ENCODE measurements at places on chromosomes 12 and 14.

DNA sequence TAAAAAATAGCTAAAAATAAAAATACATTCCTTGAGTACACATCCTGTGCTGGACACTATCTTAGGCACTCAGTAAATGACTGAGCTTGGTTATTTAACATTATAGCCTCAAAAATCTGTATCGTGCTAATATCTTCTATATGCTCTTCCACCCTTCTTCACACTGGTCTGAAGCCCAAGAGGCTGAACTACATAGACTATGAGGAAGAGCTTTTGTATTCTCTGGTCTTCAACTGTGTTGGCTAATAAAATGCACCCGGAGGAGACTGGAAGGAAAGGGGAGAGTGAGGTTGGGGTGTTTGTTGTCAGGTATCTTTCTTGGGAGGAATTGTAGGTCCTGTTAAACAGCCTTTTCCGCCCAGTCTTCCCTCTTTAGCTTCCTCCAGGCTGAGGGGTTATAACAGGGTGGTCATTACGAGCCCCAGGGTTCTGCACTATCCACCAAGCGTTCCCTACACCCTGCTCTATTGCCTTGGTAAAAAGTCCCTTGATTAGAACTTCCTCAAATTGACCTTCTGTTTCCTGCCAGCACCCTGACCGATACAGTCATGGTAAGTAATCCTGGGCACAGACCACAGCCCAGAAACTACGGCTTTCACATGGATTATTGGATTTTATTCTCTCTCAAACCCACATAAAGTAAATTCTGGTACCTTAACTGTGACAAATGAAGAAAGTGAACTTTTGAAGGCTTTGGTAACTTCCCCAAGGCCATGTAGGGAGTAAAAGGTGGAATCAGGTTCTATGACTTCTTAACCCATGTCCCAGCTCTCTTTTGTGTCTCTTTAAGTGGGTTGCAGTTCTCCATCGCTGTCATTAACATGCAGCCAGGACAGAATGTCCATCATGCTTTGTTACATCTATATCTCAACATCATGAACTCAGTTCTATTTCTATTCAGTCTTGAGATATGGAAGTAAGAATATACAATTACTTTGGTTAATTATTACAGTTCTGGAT lies 71.3 kb downstream of the PTHLH start:
- DNase-seq, result no peak

GRCh38 chr14:96085369-96085768 lies 46.2 kb downstream of the C14orf132 start:
- DNase-seq, result peak; percentile 23

- peak; percentile 92 for DNase-seq
Observed at GRCh38 chr14:89858089-89858488, 96.4 kb downstream of the EFCAB11 start.

DNA sequence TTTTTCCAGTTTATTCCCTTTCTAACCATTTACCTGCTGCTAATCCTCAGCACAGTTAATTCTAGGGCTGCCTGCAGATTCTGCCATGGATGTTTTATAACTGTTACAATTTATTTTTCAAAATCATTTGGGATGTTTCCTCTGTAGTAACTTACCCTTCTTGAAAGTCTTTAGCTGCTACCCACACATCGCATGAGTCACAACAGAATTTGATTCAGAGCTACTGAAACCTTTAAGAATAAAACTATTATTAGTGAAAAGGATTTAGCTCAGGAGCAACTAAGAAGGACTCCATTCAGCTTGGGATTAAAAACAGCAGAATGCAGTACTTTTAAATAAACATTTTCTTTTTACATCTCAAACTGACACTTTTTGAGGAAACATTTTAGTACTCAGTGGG lies 41.7 kb upstream of the RGS6 start:
- no peak for DNase-seq

DNA sequence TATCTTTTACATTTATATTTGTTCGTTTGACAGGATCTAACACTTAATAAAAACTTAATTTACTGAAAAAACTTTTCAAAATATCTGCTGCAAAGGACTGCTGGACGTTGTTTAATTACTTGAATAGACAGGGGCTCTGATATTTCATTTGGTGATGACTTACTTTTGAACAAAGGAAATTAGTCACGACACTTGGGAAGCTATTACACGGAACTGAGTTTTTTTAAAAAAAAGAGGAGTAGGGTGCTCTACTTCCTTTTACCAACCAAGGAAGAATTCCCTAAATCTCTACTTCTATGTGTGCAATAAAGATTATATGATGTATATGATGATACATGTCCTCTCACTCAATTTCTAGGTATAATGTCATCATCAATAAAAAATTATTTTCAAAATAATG lies 4.7 kb downstream of the FGD6 start:
- no peak for DNase-seq

- no peak for DNase-seq
Observed at GRCh38 chr14:31657917-31658316, 96.7 kb downstream of the NUBPL start.

GRCh38 chr12:15584366-15585041 lies 204.7 kb downstream of the EPS8 start:
- no peak for DNase-seq

GRCh38 chr12:11133162-11133561 lies 1.3 kb downstream of the TAS2R30 start:
- DNase-seq, result no peak

- no peak for DNase-seq
Observed at GRCh38 chr14:32762886-32763285, 175.8 kb upstream of the NPAS3 start.

DNA sequence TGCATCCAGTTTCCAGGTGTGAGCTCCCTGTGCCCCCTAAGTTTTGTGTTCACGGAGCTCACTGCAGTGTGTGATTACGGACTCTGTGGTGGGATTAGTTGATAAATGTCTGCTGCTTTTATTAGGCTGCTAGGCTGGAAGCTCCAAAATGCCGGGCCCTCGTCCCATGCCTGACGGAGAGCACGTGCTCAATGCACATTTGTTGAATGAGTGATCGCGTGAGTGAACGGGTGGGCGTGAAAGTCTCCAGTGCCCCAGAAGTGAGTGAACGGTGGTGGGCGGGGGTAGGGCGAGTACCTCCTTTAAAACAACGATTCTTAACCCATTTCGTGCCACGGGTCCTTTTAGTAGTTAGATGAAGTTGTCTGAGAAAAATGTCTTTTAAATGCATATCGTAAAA lies 175.5 kb downstream of the AACS start:
- no peak for DNase-seq

- no peak for DNase-seq
Observed at GRCh38 chr12:60872850-60873713, 1277.3 kb downstream of the SLC16A7 start.

- peak; percentile 69 for DNase-seq
Observed at GRCh38 chr14:71497645-71498086, 434.6 kb upstream of the RGS6 start.

DNA sequence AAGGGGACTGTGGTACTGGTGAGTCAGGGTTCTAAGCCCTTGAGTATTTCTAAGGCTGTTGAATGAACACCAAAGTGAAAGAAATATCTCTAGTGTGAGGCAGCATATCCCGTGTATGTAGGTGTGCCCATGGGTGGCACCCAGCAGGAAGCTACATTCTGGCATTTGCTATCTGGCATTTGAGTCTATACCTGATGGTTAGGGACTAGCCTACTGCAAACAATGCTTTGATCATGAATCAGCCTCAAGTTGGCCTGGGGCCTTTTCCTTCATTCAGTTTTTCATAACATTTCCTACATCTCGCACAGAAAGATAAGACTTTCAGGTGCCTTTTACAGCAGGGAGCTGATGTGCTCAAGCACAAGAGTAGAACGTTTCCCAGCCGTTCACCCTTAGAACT lies 85.7 kb upstream of the E2F7 start:
- peak; percentile 25 for DNase-seq

- DNase-seq, result no peak
Observed at GRCh38 chr14:77903937-77904617, 104.2 kb downstream of the ADCK1 start.

DNA sequence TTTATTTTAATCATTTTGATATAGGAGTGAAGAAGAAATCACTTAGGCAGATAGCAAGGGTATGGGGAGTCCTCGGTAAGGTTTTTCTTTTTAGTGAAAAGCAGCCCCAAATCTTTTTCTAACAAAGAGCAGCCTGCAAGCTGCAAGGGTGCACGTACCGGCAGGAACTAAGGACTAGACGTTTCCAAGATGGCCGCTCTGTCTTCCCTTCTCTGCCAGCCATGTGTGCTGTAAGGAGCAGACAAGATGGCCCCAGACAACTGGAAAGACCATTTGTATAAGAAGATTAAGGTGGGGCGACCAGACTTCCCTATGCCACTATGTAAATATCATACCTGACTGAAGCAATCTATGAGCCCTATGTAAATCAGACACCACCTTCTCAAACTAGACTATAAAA lies 79.6 kb downstream of the TXNDC16 start:
- DNase-seq, result no peak

DNA sequence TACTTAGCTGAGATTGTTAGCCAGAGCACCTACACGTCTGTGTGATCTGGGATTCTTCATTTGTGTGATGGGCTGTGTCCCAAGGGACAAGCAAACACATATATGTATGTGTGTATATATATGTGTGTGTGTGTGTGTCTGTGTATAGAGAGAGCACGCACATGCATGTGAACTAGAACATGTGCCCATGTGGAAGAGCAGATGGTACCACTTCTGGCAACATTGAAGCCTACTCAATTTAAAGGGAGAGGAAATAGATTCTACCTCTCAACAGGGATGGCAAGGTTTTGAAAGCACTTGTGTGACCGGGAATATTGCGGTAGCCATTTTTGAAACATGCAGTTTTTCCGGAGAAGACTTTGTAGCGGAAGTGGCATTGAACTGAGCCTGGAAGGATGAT lies 1.4 kb downstream of the TOMM20L start:
- no peak for DNase-seq
